Fibroblast of skin of left biceps (primary cell): ENCODE measurements at places on chromosomes 16 and 17.

GRCh38 chr17:79011451-79012147, 2.0 kb upstream of the CANT1 start:
- no peak for DNase-seq

DNA sequence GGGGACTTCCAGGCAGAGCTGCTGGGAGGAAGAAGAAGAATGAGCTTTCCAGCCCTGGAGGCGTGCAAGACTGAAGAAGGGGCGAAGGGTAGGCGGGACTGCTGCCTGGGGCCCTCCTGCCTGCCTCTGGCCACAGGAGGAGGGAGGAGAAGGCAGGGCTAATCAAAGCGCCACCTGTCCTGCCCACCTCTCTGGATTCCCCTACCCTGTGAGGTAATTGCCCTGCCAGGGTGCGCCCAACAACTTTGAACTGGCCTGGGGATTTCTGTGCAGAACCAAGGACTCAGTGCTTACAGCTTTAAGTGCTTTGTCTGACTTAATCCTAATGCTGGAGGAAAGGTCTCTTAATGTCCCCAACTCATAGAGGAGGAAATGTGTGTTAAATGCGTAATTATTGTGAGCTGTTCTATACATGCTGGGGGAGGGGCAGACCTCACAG, at the start of gene NOXO1:
TSS of gene NOXO1 (minus strand) at position 72 of the 439 bp plus-strand sequence. CDS start 290 bp downstream, outside the sequence.
- DNase-seq, result no peak

- no peak for DNase-seq
These were observed 23.6 kb upstream of the TRAP1 start for GRCh38 chr16:3740934-3741333.

DNA sequence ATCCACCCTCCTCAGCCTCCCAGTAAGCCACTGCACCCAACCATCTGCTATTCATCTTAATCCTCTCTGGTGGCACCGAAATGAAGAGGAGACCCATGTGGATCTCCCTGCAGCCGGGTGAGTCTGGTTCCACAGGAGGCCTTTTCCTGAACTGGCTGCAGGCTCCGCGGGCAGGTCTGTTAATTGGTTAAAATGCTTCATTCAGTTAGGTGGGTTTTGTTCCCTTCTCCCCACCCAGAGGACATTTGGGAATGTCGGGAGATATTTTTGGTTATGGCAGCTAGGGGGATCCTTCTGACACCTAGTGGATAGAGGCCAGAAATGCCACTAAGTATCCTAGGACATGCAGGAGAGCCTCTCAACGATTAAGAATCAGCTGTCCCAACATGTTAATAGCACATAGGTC, 16.7 kb downstream of the C16orf54 start:
- DNase-seq, result peak; percentile 10
